ENCODE measurements at places on chromosomes 13 and 19.

GRCh38 chr13:20390526-20391175 is 135.0 kb downstream of the CRYL1 start:
- DNase-seq, result no peak

GRCh38 chr13:48891586-48891985 is 84.1 kb upstream of the FNDC3A start:
- DNase-seq, result peak; percentile 39

GRCh38 chr13:83780227-83780626 is 102.0 kb downstream of the SLITRK1 start:
- peak; percentile 14 for DNase-seq

GRCh38 chr13:39530916-39531315 is 72.1 kb downstream of the LHFPL6 start:
- DNase-seq, result no peak

DNA sequence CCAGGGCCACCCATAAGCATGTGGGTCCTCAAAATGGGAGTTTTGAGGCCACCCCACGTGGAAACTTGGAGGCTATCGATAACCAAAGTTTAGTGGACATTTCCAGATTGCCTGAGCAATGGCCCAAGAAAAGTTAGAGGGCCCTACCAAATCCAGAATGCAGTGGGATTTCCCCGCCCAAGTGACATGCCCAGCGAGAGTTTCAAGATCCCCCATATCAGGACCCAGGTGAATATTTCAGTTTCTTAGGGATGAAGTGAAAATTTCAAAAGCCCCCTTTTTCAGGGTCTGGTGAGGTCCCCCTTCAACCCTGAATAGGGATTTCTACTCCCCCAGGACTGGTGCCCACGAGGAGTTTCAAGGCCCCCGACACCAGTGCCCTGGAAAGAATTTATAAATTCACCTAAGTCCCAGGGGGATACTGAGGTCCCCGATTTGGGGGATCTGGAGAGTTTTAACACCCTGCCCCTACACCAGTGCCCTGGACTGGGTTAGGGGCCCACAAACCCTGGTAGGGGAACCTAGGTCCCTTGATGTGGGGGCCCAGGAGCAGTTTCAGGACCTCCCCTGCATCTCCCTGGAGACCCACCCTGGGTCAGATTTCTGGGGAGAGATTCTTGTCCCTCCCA is 695 bp downstream of the BST2 start:
- DNase-seq, result peak; percentile 39

DNA sequence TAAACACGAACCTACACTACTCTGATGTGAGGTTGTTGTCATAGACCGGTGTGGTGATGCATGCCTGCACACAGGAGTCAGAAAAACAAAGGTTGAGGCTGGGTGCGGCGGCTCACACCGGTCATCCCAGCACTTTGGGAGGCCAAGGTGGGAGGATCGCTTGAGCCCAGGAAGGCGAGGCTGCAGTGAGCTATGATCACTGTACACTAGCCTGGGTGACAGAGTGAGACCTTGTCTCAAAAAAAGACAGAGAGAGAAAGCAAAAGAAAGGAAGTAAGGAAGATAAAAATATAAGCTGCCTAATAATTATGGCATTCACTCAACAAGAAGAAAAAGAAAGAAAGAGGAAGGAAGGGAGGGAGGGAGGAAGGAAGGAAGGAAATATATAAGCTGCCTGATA is 9.3 kb downstream of the GP6 start:
- no peak for DNase-seq

GRCh38 chr19:1725100-1726064 is 27.9 kb upstream of the ONECUT3 start:
- peak; percentile 70 for DNase-seq

DNA sequence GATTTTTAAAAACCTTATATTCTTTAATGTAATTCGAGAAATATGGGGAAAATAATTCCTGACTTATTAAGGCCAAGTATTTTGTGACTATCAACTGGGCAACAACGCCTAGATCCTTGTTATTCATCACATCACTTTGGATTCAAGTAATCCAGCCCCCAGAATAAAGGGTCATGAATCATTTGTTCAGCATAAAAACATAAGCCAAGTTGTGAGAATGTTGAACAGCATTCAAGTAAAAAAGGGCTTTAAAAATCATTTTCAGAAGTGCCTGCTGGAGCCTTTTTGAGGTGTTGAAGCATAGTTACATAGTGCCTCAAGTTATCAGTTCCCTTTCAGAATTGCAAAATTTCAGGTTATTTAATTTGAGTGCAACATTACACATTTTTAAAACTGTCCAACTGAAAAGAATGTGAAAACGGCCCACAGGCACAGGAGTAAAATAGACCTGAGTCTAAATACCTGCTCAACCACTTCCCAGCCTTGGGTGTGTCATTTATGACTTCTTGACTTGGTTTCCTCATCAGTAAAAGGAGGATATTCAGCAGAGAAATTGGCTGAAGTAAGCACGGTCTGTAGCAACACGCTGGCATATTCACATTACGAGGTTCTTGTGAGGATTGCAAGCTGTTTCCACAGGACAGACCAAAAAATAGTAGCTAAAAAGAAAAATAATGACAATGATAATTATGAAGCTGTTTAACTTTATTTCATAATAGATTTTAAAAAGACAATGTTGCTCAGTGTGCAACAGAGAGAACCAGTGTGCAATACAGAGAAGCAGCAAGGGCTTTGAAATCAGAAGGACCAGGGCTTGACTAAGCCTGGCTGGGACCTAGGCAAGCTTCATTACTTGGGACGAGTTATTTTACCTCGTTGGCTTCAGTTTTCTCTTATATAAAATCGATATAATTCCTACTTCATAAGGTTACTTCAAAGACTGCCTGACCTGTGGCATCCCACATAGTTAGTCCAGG is 56.6 kb downstream of the MBNL2 start:
- no peak for DNase-seq

GRCh38 chr19:18539372-18539771 is 4.0 kb downstream of the FKBP8 start:
- DNase-seq, result no peak

- no peak for DNase-seq
These were observed 213.1 kb upstream of the TMTC4 start for GRCh38 chr13:100887729-100888151.

DNA sequence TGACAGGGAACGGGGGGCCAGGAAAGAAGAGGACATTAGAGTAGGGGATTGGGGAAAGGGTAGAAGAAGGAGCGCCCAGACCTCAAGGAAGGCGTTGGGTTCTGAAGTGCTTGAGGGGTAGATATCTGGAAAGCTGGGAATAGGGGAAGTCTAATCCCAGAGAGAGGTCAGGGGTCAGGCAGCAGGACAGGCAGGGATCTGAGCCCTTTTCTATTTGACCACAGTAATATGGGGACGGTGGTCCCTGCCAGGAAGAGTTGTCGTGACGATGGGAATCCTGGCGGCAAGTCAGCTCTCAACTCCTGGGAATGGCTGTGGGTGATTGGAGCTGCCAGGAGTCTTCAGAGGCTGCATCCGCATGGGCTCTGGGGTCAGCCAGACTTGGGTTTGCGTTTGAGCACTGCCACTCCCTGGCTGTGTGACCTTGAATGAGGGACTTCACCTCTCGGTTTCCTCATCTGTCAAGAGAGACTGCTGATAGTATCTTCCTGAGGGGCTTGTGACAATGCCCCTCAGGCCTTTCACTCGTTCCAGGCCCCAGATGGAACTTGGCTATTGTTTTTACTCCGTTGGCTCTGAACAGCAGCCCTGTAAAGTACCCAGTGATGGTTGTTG is 1.3 kb downstream of the AP2A1 start:
- no peak for DNase-seq

GRCh38 chr13:33033051-33033812 is 17.0 kb downstream of the KL start:
- DNase-seq, result peak; percentile 18

Data from activated CD4-positive, alpha-beta T cell treated with anti-CD3 and anti-CD28 coated beads, Interleukin-2, Interleukin-6, amounts not matched to agents 100 ng/mL and 50 ng/mL, durations not matched to agents 16 hours and 8 hours (primary cell).